ENCODE measurements at places on chromosomes 1 and 21. TPM values are rescaled to one million over a fixed set of nuclear protein-coding genes. Genes with fewer than 3 reads are reported as not detected.
A peak's percentile ranks its signal among the peaks of the same experiment; 100 is the strongest.

GRCh38 chr1:188708795-188709535 lies 1768.7 kb downstream of the BRINP3 start:
- DNase-seq, result no peak

The RNU1-3 gene
- polyA plus RNA-seq, result not detected

DNA sequence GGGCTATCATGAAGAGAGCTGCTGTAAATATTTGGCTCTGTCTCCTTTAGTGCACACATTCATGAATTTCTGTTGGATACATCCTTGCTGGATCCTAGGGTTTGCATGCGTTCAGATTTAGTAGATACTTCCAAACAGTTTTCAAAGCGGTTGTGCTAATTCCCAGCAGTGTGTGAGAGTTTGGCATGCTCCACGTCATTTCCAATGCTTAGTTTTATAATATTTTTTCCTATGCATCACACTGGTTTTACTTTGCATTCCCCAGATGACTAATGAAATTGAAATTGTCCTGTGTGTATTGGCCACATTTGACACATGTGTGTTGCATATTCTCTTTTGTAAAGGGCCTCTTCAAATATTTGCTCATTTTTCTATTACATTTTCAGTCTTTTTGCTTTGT lies 18.5 kb upstream of the AADACL3 start:
- no peak for DNase-seq

The RHD gene
- polyA plus RNA-seq, result 1.9 TPM

GRCh38 chr1:231161667-231162296 lies at the start of gene TRIM67:
TSS of gene TRIM67 (plus strand) at chr1:231162058. CDS start at chr1:231162970, 912 bp downstream.
- peak; percentile 59 for DNase-seq

All from right lung (tissue), 10 donors.